ENCODE measurements at places on chromosomes 5 and 9.
A peak's percentile ranks its signal among the peaks of the same experiment; 100 is the strongest.

GRCh38 chr9:3526997-3527940 is 1.5 kb upstream of the RFX3 start:
- DNase-seq, result peak; percentile 3

- no peak for DNase-seq
Measured at GRCh38 chr5:41637869-41638268, 127.5 kb upstream of the PLCXD3 start.

DNA sequence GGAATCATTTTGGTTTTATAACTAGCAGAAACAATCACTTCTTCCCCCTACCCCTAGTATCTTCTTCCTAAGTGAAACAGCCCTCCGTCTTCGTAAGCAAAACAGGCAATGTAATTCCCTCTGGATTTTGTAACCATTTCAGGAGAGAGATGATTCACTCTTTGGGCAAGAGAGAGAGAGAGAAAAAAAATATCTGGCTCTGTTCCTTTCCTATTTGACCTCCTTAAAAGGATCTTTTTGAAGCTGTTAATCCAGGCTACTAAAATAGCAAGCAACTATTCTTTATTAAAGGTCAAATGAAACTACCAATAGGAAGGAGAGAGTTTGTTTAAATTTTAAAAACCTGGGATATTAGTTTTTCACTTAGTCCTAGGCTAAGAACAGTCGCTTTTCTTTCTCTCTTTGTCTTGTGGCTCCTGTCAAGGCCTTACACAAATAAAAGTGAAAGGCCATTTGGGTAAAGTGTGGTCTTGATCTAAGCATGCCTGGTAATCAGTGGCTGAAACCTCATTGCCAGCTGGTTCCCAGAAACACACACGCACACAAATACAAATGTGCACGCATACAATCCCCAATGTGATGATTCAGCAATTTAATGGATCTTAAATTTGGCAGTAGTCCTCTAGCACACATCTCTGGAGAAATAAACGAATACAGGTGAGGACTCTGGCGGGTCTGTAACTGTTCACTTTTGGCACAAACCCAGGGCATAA is 70.2 kb downstream of the PRUNE2 start:
- no peak for DNase-seq

- no peak for DNase-seq
Measured at GRCh38 chr9:73813546-73813945, 661.9 kb downstream of the ANXA1 start.

GRCh38 chr9:132769906-132770769 is 99.9 kb downstream of the GTF3C4 start:
- peak; percentile 63 for DNase-seq

DNA sequence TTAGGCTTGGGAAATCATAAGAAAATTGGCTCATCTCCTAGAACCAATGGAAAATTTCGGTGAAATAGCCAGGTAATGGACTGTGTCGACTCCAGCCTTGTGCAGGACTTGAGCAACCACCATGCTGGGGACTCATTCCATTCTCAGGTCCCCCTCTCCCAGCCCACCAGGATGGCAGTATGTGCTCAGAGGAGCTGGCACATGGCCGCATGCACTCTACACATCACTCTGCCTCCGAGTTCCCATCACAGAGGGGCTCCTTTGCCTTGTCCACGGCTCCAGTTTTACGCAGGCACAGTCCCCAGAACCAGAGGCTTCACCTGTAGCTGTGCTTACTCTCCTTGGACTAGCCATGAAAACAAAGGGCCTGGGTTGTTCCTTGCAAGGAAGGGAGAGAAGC is 149.3 kb downstream of the PAX5 start:
- no peak for DNase-seq

GRCh38 chr5:133663397-133664054 is 51.2 kb upstream of the FSTL4 start:
- no peak for DNase-seq

DNA sequence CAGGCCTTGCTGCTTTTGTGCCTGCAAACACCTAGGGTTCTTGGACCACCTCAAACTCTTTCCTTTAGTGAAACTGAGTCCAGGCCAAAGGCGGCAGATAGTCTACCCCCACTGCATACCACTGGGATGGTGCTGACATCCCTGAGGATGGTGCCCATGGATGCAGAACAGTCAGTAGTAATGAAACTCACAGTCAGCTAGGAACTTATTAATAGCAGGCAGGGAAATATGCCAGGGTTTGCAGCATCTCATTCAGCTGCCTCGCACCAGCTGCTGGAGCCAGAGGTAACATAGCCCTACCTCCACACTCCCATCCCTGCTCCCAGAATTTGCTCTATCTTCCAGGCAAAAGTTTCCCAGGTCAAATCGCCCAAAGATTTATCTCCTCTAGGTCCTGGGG is 189.1 kb downstream of the SREK1 start:
- no peak for DNase-seq

DNA sequence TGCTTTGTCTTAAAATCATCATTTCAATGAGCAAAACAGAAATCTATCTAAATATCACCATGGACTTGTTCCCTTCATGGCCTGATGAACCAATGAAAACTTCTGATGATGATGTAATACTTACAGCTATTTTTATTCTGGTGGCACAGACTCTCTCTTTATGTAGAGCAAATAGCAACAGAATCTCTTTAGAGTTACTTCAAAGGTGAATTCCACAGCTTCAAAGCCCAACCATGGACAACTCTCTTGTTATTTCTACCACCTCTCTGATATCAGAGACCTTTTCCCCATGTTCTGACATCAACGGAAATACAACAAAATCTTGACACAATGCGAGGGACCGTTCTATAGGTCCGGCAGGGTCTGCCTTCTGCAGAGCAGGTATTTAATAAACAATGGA is 70.1 kb downstream of the RETREG1 start:
- DNase-seq, result no peak

DNA sequence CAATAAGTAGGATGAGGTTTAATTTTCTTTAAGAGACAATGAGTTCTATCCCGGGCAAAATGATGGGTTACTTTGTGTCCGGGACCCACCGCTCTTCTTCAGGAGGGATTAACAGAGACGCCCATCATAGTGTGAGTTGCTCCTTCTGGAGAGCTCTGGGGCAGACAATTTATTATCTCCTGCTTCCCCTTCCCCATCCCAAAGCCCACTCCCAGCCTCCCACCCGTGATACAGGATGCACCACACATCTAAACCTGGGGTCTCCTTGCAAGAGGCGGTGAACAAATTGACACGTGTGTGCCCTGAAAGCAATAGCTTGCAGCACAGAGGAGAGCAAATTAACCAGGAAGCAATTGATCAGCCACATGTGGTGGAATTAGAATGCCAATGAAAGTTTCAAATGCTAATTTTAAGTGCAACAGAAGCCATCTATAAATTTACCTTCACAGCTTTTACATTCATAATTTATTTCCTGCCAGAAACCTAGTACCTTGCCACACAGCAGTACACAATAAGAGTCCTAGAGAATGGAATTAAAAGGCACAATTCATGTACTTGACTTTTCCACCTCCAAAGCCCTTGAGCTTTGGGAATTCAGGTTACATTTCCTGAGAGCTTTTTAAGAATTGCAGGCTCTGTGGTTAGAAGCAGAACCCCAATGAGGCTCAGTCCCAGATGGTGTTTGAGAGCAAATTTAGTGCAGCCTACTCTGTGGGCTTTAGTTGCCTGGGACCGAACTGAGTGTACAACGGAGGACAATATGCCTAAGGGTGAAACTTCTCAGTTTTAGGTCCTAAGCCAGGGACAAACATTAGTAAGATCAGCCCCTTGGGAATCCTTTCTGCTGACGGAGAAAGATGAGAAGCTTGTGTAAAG is 399.6 kb downstream of the MED10 start:
- DNase-seq, result no peak

- DNase-seq, result no peak
Measured at GRCh38 chr9:129473523-129474244, 147.2 kb downstream of the C9orf50 start.

GRCh38 chr5:176692326-176692725 is 45.0 kb downstream of the TSPAN17 start:
- DNase-seq, result no peak

DNA sequence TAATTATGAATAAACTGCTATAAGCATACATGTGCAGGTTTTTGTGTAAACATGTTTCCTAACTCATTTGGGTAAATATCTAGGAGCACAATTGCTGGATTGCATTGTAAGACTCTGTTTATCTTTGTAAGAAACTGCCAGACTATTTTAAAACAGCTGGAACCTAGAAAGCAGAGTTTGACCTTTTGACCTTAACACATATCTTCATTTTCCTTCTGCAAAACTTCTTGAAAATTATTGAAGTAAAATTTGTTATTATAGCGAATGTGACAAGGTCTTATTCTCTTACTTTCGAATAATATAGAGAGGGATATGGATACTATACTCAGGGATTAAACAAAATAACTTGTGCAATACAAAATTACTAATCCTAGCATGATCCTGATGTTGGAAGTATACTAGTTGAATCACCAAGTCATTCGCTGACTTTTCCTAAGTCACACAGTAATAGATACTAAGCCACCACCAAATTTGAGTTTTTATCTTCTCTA is 3.2 kb upstream of the ANXA1 start:
- DNase-seq, result no peak

- no peak for DNase-seq
Measured at GRCh38 chr5:55853818-55854217, 2.7 kb downstream of the IL31RA start.

DNA sequence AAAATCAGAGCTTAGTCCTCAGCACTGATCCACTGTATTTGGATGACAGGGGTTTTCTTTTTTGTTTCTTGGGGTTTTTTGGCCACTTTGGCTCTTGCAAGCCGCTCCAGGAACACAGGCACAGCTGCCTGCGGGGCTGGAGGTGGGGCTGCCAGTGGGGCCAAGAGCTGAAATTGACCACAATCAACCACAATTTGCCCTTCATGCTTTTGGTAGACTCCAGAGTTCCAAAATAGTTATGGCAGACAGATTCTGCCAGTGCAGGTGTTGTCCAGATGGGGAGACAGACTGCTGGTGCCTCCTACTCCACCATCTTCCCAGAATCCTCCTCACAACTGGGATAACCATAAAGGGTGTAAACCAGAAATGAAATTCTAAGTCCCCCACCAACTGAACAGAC is 36.5 kb downstream of the PLEKHG4B start:
- no peak for DNase-seq

DNA sequence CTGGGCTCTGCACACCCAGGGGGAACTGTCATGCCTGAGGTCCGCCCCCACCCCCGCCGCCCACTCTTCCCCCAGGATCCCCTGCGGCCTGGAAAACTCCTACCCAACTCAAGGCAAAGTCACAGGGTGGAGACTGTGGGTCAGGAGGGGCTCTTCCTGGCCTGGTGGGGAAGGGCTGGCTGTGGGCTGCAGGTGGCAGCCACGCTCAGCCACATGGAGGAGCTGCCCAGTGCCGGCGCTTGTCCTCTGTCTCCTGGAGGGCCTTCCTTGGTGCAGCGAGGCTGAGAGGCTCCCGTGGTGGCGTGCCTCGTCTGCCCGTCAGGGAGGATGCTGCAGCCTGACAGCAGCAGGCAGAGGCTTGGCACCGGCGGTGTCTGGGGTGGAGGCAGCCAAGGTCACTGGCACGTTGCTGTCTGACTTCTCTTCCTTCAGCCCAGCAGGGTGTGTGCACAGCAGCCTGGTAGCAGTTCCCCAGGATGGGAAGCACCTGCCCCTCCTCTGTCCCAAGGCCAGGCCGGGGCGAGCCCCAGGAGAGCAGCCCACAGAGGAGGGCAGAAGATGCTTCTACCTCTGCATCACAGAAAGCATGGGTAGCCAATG is 78.1 kb downstream of the ADAMTS2 start:
- DNase-seq, result no peak

GRCh38 chr9:98823666-98824334 is 16.3 kb downstream of the GALNT12 start:
- DNase-seq, result no peak

GRCh38 chr5:131384616-131385214 is 120.9 kb downstream of the CDC42SE2 start:
- no peak for DNase-seq

DNA sequence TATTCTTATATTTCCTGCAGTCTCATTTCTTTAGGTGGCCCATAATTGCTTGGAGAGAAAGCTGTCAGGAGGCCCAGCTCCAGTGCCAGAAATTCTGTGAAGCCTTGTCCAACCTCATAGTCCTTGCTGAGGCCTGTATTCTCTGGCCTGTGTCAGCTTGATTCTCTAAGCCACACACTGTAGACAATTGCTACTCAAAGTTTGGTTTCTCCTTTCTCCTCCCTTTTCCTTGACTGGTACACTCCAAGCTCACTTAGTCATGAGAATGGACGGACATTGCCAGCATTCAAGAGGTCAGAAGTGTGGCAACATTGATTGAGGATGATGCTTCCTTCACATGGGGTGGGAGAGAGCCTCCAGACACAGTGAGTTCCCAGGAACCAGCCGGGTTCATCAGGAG is 71.3 kb upstream of the CXCL14 start:
- no peak for DNase-seq

- no peak for DNase-seq
Measured at GRCh38 chr9:108078375-108078774, 588.8 kb upstream of the KLF4 start.

- DNase-seq, result no peak
Measured at GRCh38 chr5:97839341-97840086, 656.5 kb upstream of the RIOK2 start.

DNA sequence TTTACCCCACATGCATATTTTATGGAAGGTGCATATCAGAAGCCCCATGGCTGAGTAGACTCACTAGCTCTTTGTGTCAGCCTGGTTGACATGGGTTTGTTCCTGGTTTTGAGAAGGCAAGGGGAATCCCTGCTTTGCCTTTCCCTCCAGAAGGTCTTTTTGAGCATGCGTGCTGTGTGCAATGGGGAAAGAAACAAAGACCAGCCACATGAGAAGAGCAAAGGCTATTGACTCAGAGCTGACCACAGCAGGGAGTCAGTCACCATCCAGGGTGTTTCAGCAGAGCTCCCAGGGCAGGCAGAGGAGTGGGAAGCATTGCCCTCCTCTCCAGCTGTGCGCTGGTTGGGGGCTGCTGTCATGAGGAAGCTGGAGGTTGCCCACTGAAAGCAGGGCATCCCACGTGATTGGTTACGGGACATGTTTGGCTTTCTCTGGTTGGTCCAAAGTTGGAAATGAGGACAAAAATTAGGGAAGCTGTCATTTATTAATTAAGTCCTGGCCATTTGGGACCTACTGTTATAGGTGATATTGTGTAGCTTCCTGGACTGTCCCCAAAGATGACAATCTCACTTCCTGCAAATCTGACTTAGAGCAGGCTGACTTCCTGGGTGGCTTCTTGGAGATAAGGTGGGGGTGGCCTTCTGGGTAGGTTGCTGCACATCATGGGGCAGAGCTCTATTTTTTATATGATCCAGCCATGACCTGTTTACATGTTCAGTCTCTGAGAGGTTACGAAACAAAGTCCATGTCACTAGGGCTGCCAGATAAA is 48.9 kb upstream of the TDRD7 start:
- no peak for DNase-seq

DNA sequence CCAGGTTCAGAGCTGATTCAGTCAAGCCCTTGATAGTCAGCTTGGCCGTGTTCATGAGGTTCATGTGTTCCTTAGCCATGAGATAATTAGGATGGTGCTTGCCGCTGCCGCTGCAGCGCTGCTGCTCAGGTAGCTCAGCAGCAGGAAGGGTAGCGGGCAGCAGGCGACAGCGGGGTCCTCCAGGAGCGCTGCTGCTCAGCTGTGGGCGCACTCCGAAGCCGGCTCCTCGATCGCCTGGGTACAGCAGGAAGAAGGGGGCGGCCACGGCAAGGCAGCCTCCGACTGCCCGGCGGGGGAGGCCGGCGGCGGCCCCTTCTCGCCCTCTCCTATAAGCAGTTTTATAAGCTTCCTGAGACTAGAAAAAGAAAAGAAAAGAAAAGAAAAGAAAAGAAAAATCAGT is 1253.6 kb downstream of the EFNA5 start:
- no peak for DNase-seq

All from stimulated activated CD4-positive, alpha-beta T cell treated with anti-CD3 and anti-CD28 coated beads, TNF-alpha, amount 100 ng/mL, for 24 hours (primary cell).